Right renal pelvis (tissue), 4 donors: ENCODE measurements at places on chromosomes 3 and 15.

DNA sequence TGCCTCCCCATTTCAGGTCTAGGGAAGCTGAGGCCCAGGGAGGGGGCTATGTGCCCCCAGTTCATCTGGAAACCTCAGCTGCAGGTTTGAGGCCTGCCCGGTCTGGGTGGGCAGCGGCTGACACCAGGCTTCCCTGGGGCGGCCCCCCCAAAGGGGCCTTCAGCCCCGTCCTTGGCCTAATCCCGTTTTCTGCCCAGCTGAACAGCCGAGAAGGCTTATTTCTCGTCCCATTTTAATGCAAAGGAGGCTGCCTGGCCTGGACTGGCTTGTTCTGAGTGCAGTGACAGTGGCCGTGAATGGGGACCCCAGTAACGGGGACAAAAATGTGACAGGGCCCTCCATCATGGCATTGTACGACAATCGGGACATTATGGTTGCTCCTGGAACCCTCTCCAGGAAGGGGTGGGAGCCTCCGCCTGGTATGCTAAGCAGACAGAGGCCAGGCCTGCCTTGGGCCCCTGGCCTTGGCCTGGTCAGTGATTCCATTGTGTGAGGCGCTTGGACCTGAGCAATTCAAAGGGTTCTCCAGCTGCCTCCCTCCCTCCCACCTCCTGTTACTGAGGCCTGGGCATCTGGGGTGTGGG is 93.9 kb downstream of the WNT7A start:
- no peak for DNase-seq

- DNase-seq = no peak
Observed at GRCh38 chr15:98071786-98072185, 111.3 kb downstream of the ARRDC4 start.

GRCh38 chr15:57902155-57902554 is 163.4 kb downstream of the ALDH1A2 start:
- DNase-seq = no peak

GRCh38 chr3:21020681-21021080 is 730.3 kb downstream of the ZNF385D start:
- no peak for DNase-seq

DNA sequence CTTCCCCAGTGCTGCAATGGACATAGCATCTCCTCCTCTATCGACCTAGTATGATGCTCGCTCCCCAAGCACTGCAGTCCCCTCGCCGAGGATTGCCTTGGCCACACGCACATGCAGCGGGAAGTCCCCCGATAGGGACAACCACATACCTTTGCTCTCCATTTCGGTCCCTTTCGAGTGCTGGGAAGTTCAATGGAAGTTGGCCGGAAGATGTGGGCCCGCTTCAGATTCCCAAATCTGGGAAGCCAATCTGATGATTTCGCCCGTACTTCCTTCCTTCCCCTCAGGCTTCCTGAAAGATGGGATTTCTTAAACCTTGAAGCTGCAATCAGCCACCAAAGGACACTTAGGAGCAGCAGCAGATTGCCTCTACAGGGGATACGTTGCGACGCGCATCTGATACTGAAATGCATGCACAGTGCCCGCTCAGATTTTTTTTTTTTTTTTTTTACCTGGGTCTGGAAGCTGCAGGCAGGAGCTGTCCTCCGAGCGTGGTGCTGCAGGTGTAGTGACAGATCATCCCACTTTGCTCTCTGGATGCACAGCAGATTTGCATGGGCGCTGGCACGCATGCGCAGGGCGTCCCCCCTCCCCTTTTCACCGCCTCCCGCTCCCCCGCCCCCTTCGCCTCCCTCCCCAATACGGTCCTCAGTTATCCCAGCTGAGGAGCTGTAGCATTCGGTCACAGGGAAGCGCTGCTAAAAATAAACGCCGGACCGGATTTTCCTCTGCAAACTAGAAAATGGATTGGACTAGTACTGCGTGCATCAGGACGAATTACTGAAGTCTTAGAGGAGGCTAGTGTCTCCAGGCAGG is at the start of gene FGF12:
TSS of gene FGF12 (minus strand) at position 510 of the 816 bp plus-strand sequence.
- DNase-seq = peak; percentile 73

- no peak for DNase-seq
Observed at GRCh38 chr3:128349963-128350599, 116.6 kb downstream of the DNAJB8 start.

GRCh38 chr3:175608356-175608755 is 749.2 kb downstream of the NAALADL2 start:
- no peak for DNase-seq

GRCh38 chr15:51443282-51443914 is 101.9 kb downstream of the GLDN start:
- no peak for DNase-seq
